ENCODE measurements at places on chromosomes 6 and 20.

GRCh38 chr6:158353883-158354877 is 41.9 kb downstream of the TULP4 start:
- H3K27ac ChIP-seq, result no peak overlapping the region
- no peaks in the 10 kb centered on the region for H3K27me3 ChIP-seq
- H3K4me3 ChIP-seq, result no peak overlapping the region
- H3K4me1 ChIP-seq, result no peaks in the 10 kb centered on the region
- no peak for DNase-seq

- H3K4me1 ChIP-seq, result peaks cover 33% of the 10 kb centered on the region
- H3K27me3 ChIP-seq, result no peaks in the 10 kb centered on the region
- no peak overlapping the region for H3K4me3 ChIP-seq
- DNase-seq, result no peak
- H3K27ac ChIP-seq, result peak overlapping the region; percentile 69
- H3K36me3 ChIP-seq, result no peaks in the 10 kb centered on the region
Observed at GRCh38 chr6:11392778-11393507, 144.6 kb upstream of the TMEM170B start.

DNA sequence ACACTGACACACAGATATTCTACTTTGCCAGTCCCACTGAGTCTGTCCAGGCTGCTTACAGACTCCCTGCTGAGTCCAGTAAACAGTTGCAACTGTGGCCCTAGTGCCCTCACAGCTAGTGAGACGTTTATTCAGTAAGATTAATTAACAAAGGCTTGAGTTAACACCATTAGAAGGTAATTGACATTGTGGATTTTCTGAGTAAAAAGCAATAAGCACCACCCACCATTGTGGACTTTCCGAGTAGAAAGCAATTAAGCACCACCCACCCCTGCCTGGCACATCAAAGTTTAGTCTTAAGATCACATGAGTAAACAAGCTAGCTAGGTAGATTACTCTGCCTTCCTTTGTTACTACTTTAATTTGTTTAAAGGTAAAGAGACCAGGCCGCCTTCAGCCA is 408.6 kb upstream of the IMPG1 start:
- DNase-seq, result no peak
- H3K4me3 ChIP-seq, result no peak overlapping the region
- H3K27me3 ChIP-seq, result no peaks in the 10 kb centered on the region
- H3K4me1 ChIP-seq, result no peaks in the 10 kb centered on the region

DNA sequence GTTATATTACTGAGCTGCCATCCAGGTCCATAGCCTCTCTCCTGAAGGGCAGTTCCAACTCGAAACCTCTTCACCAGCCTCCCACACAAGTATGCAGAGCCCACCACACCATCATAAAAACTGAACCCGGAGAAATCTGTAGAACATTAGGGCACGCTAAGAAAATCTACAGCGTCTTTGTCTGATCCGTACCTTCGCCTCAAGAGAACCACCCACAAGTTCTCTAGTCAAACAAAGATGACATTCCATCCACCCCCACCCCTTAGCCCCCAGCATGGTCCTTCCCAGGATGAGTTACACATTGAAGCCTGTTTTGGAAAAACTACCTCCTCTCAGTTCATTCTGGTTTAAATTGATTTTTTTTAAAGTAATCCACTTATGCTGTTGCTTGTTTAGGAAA is 219.7 kb downstream of the ZMYND8 start:
- no peak overlapping the region for H3K27ac ChIP-seq
- no peaks in the 10 kb centered on the region for H3K36me3 ChIP-seq
- H3K27me3 ChIP-seq, result no peaks in the 10 kb centered on the region
- DNase-seq, result no peak
- no peaks in the 10 kb centered on the region for H3K4me1 ChIP-seq

DNA sequence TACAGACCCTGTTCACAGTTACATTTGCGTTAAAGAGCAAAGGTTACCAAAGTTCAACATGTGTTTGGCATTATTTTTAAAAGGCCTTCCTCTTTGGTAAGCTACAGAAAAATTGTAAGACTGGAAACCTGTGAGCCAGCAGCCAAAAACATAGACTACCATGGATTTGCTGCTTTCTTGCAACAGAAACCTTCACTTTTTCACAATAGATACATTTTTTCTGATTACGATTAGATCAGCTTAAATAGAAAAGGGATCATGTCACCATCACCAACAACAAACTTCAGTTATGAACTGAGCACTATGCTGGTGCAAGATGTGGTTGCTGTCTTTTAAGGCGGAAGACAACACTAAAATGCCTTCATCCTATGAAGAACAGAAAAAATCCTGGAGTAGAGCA is 112.3 kb upstream of the MARCKS start:
- peaks cover 3% of the 10 kb centered on the region for H3K4me1 ChIP-seq
- no peaks in the 10 kb centered on the region for H3K27me3 ChIP-seq
- no peak overlapping the region for H3K27ac ChIP-seq

Measured in spleen (tissue), 13 donors.